ENCODE measurements at places on chromosomes 13 and 19.

GRCh38 chr19:16861011-16861410, 27.8 kb upstream of the F2RL3 start:
- no peak for DNase-seq

GRCh38 chr13:113449693-113450347, 3.5 kb downstream of the ADPRHL1 start:
- no peak for DNase-seq

- no peak for DNase-seq
These were observed 8.9 kb upstream of the MYO1F start for GRCh38 chr19:8585894-8586750.

GRCh38 chr19:40407714-40408597, 5.2 kb downstream of the PRX start:
- no peak for DNase-seq

GRCh38 chr13:111256946-111257345, 63.5 kb upstream of the TEX29 start:
- DNase-seq, result no peak

- no peak for DNase-seq
These were observed 6.0 kb downstream of the SHFL start for GRCh38 chr19:10091895-10092641.

- DNase-seq, result no peak
These were observed 964 bp downstream of the PAK4 start for GRCh38 chr19:39126312-39127187.

GRCh38 chr19:23946569-23946968, 31.9 kb downstream of the ZNF726 start:
- DNase-seq, result no peak

GRCh38 chr19:41350735-41351338, 2.9 kb downstream of the TGFB1 start:
- DNase-seq, result no peak

GRCh38 chr13:26996965-26997752, 174.5 kb downstream of the USP12 start:
- no peak for DNase-seq
